ENCODE measurements at places on chromosomes 3 and 15.

GRCh38 chr3:133138017-133138416, 99.8 kb downstream of the TMEM108 start:
- no peak for DNase-seq

GRCh38 chr3:99710094-99710493, 71.7 kb downstream of the COL8A1 start:
- no peak for DNase-seq

DNA sequence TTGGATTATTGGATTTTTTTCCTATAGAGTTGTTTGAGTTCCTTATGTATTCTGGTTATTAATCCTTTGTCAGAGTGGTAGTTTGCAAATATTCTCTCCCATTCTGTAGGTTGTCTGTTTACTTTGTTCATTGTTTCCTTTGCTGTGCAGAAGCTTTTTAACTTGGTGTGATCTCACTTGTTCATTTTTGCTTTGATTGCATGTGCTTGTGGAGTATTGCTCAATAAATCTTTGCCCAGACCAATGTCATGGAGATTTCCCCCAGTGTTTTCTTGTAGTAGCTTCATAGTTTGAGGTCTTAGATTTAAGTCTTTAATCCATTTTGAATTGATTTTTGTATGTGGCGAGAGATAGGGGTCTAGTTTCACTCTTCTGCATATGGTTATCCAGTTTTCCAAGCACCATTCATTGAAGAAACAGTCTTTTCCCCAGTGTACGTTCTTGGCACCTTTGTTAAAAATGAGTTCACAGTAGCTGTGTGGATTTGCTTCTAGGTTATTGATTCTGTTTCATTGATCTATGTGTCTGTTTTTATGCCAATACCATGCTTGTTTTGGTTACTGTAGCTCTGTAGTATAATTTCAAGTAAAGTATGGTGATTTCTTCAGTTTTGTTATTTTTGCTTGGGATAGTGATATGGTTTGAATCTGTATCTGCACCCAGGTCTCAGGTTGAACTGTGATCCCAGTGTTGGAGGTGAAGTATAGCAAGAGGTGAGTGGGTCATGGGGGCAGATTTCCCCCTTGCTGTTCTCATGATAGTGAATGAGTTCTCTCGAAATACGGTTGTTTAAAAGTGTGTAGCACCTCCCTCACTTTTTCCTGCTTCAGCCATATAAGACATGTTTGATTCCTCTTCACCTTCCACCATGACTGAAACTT, 46.1 kb upstream of the TNFSF10 start:
- no peak for DNase-seq

- DNase-seq, result no peak
Observed at GRCh38 chr3:182389071-182389815, 404.1 kb upstream of the ATP11B start.

DNA sequence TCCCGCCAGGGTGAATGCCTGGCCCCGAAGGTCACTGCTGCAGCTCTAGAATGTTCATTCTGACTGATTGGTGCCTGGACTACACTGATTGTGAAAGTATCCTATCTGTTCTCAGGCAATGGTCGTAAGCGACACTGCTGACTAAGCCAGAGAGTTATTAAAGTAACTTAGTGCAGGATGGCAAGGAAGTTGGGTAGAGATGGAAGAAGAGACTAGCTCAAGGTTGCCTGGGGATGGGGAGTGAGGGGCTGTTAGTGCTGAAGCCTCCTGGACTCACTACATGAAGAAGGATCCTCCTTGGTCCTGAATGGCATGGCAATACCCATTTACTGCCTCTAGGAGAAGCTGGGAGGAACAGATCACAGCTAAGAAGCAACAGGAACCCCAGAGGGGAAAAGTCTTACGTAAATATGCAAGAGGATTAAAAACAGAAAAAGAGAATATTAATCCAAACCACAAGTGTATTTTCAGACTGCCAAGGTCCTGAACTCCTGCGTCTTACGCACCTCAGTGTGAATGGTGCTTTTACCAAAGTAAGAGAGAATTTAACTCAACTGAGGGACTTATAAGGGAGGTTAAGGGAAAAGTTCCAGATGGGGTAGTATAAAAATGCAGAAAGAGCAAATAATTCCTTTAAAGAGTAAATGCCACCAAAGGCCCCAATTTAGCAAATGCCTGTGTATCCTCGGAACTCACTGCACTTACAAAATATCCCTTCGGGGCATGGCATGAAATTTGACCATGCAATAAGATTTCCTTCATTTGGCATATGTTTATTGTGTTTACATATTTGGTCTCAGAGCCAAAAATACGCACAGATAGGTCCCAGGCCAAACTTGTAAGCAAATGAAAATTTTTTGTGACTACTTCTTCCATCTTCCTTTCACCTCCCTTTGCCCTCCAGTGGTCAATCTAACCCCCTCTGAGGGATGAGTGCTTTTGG, 64.0 kb upstream of the DGKG start:
- DNase-seq, result no peak

GRCh38 chr3:114436182-114436581, 142.4 kb downstream of the TIGIT start:
- DNase-seq, result no peak

DNA sequence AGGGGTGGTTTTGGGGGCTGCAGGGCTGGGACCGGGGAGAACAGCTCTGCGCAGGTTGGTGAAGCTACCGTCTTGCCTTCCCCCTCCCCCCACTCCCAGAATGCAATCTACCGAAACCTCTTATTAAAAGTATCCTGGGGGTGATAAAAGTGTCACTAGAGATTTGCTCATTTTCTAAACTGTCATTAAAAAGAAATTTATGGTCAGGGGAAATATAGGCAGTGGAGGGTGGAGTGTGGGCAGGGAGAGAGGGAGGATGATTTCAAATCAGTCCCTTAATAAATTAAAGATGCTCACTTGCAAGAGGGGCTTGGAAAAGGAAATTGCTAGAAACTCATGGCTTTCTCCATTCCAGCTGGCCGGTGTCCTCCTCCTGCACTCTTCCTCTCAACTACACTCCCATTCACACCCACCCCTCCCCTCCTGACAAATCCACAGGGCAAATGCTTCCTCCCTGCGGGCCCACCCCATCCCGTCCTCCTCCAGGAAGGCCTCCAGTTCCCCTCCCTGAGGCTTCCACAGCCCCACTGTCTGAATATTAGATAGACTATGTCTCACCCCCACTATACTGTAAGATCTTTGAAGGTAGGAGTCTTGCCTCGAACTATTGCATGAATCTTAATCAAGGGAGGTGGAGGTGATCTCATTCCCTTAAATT, 83.9 kb downstream of the TLE3 start:
- no peak for DNase-seq

DNA sequence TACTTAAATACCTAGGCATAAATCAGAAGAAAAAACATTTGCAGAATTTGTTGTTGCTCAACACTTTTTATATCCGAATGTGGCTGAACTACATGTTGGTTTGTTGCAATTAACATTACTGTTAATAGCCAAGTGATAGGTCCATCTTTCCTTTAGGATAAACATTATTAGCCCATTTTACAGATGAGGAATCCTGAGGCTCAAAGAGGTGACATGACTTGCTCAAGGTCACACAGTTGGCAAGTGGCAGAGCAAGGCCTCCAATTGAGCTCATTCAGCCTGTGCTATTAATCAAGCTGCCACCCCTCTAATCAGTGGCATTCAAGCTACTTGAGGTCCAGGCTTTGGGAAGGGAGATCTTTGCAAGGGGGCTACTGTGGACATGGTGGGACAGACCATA, 125.8 kb upstream of the ATP2B2 start:
- DNase-seq, result no peak

- DNase-seq, result no peak
Observed at GRCh38 chr3:14360123-14360881, 42.1 kb upstream of the SLC6A6 start.

DNA sequence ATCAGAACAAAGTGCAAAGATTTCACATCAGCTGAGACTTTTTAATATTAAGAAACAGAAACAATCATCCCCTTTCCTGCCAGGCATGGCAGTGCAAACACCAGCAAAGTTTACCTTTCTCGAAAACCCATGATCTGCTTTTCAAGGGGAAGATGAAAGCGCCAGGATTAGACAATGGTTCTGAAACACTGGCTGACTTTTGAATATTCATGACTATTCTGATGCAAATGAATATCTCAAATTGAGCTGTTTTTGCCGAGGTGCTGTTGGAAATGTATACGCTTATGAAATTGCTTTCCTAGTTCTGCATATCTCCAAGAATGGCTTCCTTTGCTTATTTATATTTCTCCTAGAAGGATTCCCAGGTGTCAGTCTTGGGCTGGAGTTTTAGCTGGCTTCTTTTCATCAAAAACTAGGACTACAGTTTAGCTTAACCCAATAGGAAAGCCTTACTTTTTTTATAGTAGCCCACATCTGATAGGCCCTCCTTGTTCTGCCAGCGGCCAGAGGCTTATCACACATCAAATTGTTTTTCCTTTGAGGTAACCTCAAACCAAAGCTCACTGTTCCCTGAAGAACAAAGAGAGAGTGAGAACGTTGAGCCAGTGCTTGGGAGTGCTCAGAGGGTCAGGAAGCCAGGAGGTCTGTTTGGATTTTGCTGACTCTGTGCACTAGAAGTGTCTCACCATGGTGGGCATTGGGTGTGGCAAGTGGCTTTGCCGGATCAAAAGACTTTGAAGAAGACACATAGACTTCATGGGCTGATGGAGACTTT, 74.0 kb upstream of the PLCL2 start:
- DNase-seq, result no peak

DNA sequence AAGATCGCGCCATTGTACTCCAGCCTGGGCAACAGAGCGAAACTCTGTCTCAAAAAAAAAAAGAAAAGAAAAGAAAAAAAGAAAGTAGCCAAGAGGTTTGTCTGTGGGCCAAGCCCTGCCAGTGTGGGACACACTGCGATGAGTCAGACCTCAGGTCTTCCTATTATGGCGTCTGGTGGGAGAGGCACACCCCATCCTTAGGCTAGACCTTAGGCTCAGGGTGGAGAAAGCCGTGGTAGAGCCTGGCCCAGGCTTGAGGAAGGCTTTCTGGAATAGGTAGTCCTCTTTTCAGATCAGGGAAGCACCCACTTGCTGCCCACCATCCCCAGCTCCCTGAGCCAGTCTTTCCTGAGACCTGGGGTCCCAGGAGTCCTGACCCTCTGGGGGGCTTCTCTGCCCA, 6.0 kb downstream of the HEMK1 start:
- DNase-seq, result no peak

- DNase-seq, result peak; percentile 87
Observed at GRCh38 chr15:101014921-101015841, 96.0 kb downstream of the LRRK1 start.

- no peak for DNase-seq
Observed at GRCh38 chr3:151430821-151431484, 29.9 kb downstream of the IGSF10 start.

DNA sequence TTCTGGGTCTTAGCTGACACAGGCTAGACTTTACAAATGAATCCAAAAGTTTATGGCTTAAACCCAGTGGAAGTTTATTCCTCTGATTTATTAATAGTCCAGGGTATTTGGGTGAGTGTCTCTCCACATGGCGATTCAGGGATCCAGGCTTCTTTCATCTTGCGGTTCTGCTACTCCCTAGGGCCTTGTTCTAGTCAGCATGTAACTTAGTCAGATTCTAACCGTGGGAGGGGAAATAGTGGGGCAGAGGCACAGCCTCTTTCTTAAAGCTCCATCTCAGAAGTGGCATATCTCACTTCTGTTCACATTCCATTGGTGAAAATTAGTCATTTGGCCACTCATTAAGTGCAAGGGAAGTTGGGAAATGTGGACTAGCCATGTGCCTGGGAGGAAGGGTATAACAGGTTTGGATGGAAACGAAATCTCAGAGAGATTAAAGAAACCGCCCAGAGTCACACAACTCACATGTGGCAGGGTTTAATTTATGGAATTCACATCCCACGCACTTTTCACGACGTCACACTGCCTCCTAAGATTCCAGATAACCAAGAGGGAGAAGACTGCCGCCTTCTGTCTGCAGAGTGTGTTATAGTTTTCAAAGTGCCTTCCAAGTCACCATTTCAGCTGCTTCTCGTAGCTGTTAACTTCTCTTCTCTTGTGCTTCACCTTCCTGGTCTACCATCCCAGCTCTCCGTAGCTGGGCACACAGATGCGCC, 11.4 kb upstream of the RASGRF1 start:
- no peak for DNase-seq

DNA sequence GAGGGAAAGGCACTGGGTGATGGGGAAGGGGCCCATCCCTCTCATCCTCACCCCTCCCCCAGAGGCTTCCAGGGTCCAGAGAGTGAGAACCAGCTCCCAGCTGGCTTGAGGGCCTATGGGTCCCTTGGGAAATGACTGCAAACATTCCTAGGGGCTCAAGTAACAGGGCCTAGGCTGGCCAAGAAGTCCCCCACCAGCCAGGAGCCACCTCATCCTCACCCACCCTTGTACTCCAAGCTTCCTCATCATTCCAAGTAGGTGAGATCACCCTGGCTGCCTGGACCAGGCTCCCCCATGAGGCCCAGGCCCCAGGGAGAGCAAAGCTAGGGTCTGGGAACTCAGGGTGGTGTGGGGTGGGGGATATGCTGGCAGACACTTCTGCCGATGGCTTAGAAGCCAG, 14.8 kb downstream of the LOXL1 start:
- DNase-seq, result no peak

- no peak for DNase-seq
Observed at GRCh38 chr3:138082085-138082991, 33.1 kb downstream of the DZIP1L start.

DNA sequence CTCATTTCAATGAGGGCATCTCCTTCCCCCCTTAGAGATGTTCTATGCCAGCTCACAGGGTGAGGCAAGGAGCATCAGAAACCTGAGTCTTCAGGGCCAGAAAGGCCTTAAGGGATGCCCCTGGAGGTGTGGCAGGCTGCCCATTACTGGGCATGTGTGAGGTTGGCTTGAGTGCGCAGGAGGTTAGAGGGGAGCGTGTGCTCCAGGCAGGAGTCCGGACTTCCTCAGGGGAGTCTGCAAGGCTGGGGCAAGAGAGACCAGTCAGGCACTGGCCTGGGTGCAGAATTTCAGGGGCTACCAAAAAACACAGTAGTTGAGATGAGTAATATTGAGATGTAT, 1.9 kb downstream of the LOXL1 start:
- no peak for DNase-seq

DNA sequence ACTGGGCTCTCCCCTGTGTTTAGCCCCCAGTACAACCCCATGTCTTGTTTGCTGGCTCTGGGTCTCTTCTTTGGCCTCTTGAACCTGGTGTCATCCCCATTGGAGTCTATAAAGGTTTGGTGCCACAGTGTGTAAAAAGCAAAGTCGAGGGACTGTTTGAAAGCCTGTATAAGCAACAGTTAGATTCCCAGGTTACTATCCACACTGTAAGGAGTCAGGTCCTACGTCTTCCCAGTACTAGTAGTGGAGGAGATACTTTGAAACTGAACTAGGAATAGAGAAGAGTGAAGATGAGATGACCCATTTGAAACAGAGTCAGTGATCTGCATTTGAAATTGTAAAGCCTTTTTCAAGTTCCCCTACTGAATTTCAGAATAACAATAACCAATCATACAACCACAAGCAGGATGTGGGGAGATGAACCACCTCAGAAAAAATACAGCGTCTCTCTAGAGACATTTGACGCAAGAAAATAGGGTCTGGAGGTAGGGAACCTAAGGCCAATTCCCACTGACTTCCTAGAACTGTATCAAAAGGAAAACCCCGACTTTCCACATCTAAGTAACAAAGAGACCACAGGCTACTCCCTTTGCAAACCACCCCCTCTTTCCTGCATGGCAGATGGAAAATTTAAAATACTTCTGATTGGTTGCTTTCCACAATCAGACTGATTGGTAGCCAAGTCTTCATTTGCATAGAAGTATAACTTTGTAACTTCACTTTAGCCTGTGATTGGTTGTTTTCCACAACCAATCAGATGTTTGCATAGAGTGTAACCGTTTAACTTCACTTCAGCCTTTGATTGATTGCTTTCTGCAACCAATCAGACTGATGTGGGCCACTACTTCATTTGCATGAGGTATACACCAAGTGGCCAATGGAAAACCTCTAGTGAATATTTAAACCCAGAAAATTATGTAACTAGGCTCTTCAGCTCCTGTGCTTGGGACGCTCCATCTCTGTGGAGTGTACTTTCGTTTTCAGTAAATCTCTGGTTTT, 49.9 kb upstream of the NEDD4 start:
- DNase-seq, result no peak
